ENCODE measurements at places on chromosomes 2 and 18. TPM values are rescaled to one million over a fixed set of nuclear protein-coding genes. Genes with fewer than 3 reads are reported as not detected.

Gene KCNK3
- not detected for total RNA-seq

Gene C2orf72
- 2.4 TPM for total RNA-seq

Gene BMP10
- total RNA-seq = not detected

Gene ANXA4
- total RNA-seq = 15.6 TPM

DNA sequence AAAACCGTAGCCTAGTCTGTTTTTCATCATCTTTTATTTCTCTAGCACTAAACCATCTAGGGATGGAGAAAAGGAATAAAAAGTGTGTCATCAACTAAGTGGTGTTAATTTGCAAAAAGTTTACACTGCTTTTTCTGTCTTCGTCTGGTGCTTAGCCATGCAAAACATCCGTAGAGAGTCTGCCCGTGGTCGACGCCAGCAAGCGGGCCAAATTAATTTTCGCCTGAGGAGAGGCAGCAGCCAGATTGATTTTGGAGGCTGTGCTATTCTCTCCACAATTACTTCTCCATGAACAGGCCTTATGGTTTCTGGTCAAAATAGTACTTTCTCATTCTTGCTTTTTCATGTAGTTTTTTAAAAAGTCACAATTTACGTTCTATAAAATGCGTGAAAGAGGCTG lies 46.3 kb downstream of the TNFRSF11A start:
- H3K27ac ChIP-seq = no peak overlapping the region
- H3K27me3 ChIP-seq = no peaks in the 10 kb centered on the region
- peaks cover 2% of the 10 kb centered on the region for H3K36me3 ChIP-seq
- DNase-seq = no peak
- peaks cover 22% of the 10 kb centered on the region for H3K4me1 ChIP-seq

GRCh38 chr18:3321133-3321812 lies 59.3 kb downstream of the MYL12B start:
- H3K27me3 ChIP-seq = peaks cover 13% of the 10 kb centered on the region
- DNase-seq = no peak
- H3K4me3 ChIP-seq = no peak overlapping the region
- H3K36me3 ChIP-seq = no peaks in the 10 kb centered on the region

GRCh38 chr2:32832821-32833220 lies 113.9 kb upstream of the LTBP1 start:
- no peak overlapping the region for H3K4me3 ChIP-seq
- no peak overlapping the region for H3K27ac ChIP-seq
- DNase-seq = no peak
- H3K36me3 ChIP-seq = no peaks in the 10 kb centered on the region

- H3K36me3 ChIP-seq = no peaks in the 10 kb centered on the region
- no peak overlapping the region for H3K4me3 ChIP-seq
- no peaks in the 10 kb centered on the region for H3K27me3 ChIP-seq
- DNase-seq = no peak
- H3K27ac ChIP-seq = peak overlapping the region; percentile 72
Observed at GRCh38 chr2:60439219-60439974, 114.1 kb downstream of the BCL11A start.

DNA sequence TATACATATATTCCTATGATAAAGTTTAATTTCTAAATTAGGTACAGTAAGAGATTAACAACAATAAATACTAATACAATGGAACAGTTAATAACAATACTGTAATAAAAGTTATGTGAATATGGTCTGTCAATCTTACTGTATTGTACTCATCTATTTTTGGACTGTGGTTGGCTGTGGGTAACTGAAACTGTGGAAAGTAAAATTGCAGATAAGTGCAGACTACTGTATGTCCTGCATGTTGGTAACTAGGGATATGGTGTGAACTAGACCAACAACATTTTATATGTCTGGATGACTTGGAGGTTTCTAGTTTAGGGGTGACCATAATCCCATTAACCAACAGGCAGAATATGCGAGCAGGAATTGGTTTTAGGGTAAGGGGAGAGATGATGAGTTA lies 23.3 kb downstream of the PHLPP1 start:
- DNase-seq = no peak
- no peaks in the 10 kb centered on the region for H3K27me3 ChIP-seq
- peaks cover 12% of the 10 kb centered on the region for H3K36me3 ChIP-seq
- H3K4me1 ChIP-seq = peaks cover 9% of the 10 kb centered on the region
